Mammary epithelial cell (primary cell): ENCODE measurements at places on chromosomes 3 and 15. TPM values are rescaled to one million over a fixed set of nuclear protein-coding genes. Genes with fewer than 3 reads are reported as not detected.

The LSAMP gene
- total RNA-seq = not detected

The SIDT1 gene
- not detected for total RNA-seq

The DUOXA1 gene
- total RNA-seq = 1.8 TPM

The KIF15 gene
- total RNA-seq = 3.7 and 7.7 TPM in 2 replicates

The PLCH1 gene
- 4.3 TPM for total RNA-seq

The GOLGA8K gene
- total RNA-seq = not detected in 2 replicates

The DPPA4 gene
- total RNA-seq = not detected

The NR2E3 gene
- total RNA-seq = 0.17 TPM

The C3orf70 gene
- total RNA-seq = under 0.01 TPM

The GRK7 gene
- total RNA-seq = under 0.01 TPM

The SLC49A4 gene
- 21.9 and 28.2 TPM in 2 replicates for total RNA-seq

The GAP43 gene
- total RNA-seq = not detected in 2 replicates

The GOLGA6L10 gene
- 0.33 TPM for total RNA-seq

The ZIC1 gene
- total RNA-seq = not detected in 2 replicates

The C3orf80 gene
- total RNA-seq = not detected in 2 replicates

The CADM2 gene
- total RNA-seq = not detected

The CCR8 gene
- not detected in 2 replicates for total RNA-seq

The BNC1 gene
- total RNA-seq = 66.2 TPM

The CGNL1 gene
- 1.2 TPM for total RNA-seq

The GPR149 gene
- not detected for total RNA-seq

The ARPP21 gene
- not detected in 2 replicates for total RNA-seq

The AGBL1 gene
- not detected in 2 replicates for total RNA-seq

The PLIN1 gene
- total RNA-seq = 0.17 TPM

The LINGO1 gene
- total RNA-seq = 0.35 TPM in 1 of 2 replicates, not detected in the other

The CLDN16 gene
- total RNA-seq = 0.33 TPM
